ENCODE measurements at places on chromosomes 6 and 20. TPM values are rescaled to one million over a fixed set of nuclear protein-coding genes. Genes with fewer than 3 reads are reported as not detected.

The MAK gene
- total RNA-seq, result not detected

The TOX2 gene
- total RNA-seq, result 2.0 TPM

The THBD gene
- 6.9 TPM for total RNA-seq

The CPNE1 gene
- 22.5 TPM for total RNA-seq

The DUSP15 gene
- not detected for total RNA-seq

The SLC52A3 gene
- 0.46 TPM for total RNA-seq

The PAX1 gene
- not detected for total RNA-seq

The STMND1 gene
- 0.14 TPM for total RNA-seq

The CD83 gene
- total RNA-seq, result 7.1 TPM

The SLA2 gene
- not detected for total RNA-seq

The GFOD1 gene
- 2.2 TPM for total RNA-seq

The TCP11 gene
- total RNA-seq, result not detected

The CHD6 gene
- 22.3 TPM for total RNA-seq

The STX11 gene
- total RNA-seq, result 0.22 TPM

The HEY2 gene
- 0.36 TPM for total RNA-seq

The MEI4 gene
- 0.06 TPM for total RNA-seq

The ID4 gene
- 7.0 TPM for total RNA-seq

The C6orf15 gene
- total RNA-seq, result 0.29 TPM

The FAM209B gene
- not detected for total RNA-seq

The WFDC2 gene
- 53.3 TPM for total RNA-seq

Data from epithelial cell of proximal tubule (primary cell).